ENCODE measurements at places on chromosomes 4 and X. TPM values are rescaled to one million over a fixed set of nuclear protein-coding genes. Genes with fewer than 3 reads are reported as not detected.

DNA sequence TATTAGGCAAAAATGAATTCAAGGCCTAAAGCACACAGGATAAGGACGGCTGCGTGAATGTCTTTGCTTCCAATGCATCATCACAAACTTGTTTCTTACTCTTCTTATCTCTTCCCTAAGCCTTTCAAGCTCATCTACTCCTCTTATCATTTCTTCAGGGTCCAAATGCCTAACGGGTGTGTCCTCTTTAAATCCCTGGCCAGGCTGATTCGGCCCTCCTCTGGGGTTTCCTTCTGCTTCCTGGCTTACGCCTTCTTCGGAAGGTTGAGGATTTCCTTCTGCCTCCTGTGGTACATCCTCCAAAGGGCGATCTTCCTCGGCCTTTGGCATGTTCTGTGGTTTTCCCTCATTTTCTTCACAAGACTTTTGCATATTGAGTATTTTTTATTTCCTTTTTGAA lies 1.3 kb downstream of the TCEAL8 start:
- DNase-seq: peak; percentile 57

DNA sequence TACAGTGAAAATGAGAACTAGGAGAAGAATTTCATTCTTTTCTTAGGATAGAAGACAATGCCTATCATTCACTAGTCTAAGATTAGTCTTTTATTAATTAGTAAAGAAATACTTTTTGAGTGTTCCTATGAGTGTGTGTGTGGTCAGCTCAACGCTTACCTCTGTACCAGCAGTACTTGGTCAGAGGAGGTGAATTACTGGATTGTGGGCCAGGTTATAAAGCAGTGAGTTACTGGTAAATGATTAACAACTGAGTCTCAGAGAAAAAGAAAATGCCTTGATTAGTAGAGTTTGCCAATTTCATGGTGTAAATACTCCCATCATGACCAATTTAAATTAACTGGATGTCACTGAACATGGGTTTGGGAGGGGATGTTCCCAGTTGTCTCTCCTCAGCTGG lies 444.6 kb downstream of the STIM2 start:
- no peak for DNase-seq

- no peak for DNase-seq
These were observed 5.5 kb upstream of the GSX2 start for GRCh38 chr4:54094451-54094850.

Gene POLN
- total RNA-seq: 2.5 TPM

Gene AREG
- 1.3 TPM for total RNA-seq

Gene MAGEA12
- not detected for total RNA-seq
